HCT116 (cell line): ENCODE measurements at places on chromosomes 5 and 9.
A peak's percentile ranks its signal among the peaks of the same experiment; 100 is the strongest.

DNA sequence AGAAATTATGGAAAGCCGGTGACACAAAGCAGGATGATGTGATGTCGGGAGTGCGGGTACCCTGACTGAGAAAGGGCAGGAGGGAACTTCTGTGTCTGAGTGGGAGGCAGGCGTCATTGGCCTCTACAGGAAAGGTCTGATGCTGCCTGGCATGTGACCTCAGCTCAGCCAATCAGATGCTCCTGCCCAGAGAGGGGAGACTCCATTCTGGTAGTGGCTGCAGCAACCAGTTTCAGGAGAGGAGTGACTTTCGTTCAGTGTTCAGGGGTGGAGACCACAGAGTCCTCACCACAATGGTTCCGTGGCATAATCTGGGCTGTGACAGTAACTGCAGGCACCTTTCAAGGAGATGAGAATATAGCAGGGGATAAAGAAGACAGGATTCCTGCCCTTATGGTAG, 6.7 kb upstream of the SFXN1 start:
- DNase-seq, result no peak

DNA sequence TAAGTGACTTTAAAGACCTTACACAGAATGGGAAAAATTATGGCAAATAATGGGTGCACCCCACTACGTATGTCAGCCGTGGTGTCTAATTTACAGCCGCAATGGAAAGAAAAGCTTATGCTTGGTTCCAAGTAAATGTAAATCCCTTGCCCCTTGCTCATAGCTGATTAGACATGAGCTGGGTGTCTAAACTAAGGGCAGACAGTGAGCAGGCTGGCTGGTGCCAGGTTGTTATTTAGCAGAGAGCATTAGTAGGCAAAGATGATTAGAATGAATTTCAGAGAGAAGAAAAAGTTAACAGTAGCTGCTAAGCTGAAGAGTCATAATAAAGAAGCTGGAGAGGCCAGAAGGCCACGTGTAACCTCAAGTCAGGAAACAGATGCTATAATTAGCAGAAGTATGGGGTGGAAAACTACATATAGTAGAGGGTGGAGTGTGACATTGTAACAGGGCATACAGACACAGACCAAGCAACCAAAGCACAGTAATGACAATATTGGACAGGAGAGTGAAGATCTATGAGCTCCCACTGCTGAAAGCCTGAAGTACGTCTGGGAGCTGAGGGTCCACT, 257.7 kb downstream of the MCTP1 start:
- no peak for DNase-seq

GRCh38 chr9:81620002-81620390, 69.4 kb downstream of the TLE1 start:
- no peak for DNase-seq

GRCh38 chr9:91433180-91433579, 9.5 kb upstream of the NFIL3 start:
- peak; percentile 78 for DNase-seq

GRCh38 chr9:101354765-101355708, 29.8 kb downstream of the BAAT start:
- DNase-seq, result no peak

DNA sequence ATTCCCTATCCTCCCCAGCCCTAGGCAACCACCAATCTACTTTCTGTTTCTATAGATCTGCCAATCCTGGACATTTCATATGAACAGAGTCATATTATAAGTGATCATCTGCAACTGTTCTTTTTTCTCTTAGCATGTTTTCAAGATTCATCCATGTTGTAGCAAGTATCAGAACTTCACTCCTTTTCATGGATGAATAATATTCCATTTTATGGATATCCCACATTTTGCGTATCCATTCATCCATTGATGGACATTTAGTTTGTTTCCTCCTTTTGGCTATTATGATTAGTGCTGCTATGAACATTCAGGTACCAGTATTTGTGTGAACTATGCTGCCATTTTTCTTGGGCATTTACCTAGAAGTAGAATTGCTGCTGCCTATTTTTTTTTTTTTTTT, 51.3 kb upstream of the HAND1 start:
- DNase-seq, result no peak

DNA sequence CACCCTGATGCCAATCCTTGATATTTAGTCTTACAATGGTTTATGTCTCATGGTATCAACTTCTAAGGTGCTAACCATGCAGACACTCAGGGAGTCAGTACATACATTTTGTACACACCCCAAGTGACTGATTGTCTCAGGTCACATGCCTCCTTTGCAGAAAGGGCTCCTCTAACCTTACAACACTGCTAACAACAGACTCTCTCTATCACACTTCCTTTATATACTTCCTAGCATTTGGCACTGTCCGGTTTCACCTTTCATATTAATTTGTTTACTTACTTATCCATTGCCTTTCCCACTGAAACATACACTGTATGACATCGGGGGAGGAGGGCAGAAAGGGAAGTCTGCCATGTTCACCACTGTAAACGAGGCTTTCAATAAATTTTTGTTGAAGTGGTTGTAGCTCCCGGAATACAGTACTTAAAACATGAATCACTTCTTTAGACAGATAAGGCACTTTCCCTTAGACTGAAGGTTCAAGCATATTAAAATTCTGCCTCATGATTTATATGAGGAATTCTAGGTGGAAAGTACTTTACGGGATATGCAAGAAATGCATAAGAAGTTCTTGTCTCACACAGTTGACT, 20.6 kb downstream of the EMB start:
- no peak for DNase-seq

DNA sequence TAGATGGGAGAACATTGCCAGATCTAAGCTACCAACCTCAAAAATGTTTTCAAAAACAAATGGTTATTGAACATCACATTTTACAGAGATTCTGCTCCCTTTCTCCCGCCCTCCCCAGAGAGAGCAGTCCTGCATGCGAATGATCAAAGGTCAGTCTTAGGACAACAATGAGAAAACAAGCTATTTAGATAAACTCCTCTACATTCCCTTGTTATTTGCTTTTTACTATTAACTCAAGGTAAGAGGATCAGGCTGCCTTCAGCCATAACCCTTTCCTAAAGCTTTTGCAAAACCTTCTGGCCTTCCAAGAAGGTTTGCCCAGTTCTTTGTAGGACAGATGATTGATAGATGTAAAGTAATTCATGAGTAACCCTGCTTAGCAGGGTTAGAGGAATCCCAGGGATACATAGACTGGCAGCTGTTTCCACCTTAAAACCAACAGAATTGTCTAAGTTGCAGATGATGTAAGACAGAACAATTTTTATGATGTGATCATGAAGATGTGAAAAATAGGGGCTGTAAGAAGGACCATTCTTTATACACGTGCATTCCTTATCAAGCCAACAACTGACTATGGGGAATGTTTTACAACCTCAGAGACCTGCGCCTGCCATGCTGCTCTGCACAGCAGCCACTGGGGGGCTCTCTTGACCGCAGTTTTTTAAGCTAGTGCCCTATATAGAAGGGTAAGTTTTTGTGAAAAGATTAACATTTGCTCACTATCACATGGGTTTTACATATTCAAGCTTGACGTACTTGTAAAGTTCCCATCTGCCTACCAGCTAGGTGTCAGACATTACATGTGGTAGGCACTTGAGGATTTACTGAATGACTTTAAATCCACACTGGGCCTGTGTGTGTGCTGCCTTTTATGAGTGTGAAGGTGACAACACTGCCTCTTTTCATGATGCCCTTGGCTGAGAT, 2.3 kb upstream of the ZNF782 start:
- peak; percentile 45 for DNase-seq

GRCh38 chr5:72721844-72722243, 94.6 kb upstream of the TNPO1 start:
- no peak for DNase-seq

DNA sequence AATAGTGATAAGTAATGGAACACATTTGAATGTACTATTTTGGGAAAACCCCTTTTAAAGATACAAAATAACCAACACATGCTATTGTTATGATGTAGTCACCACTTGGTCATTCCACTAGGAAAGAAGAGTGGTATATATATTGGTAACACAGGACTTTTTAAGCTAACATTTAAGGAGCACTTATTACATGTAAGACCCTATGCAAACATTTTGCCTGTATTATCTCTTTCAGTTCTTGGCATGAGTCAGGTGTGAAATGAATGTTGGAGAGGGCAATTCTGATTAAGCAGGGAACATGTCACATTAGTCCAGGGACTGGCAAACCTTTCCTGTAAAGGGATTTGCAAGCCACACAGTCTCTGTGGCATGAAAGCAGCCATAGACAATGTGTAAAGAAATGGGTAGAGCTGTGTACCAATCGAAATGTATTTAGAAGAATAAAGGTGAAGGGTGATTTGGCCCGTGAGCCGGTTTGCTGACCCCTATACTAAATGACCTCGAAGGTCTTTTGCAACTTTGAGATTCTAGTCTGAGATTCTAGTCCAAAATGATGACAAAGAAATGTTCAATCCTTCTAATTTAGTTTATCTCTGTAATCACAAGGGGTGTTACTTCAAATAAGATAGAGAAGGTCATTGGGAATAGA, 15.3 kb downstream of the ABLIM3 start:
- DNase-seq, result no peak
